Stimulated activated CD8-positive, alpha-beta memory T cell treated with anti-CD3 and anti-CD28 coated beads, Interleukin-2, amount 100 ng/mL, for 48 hours (primary cell): ENCODE measurements at places on chromosomes 2 and 18.

DNA sequence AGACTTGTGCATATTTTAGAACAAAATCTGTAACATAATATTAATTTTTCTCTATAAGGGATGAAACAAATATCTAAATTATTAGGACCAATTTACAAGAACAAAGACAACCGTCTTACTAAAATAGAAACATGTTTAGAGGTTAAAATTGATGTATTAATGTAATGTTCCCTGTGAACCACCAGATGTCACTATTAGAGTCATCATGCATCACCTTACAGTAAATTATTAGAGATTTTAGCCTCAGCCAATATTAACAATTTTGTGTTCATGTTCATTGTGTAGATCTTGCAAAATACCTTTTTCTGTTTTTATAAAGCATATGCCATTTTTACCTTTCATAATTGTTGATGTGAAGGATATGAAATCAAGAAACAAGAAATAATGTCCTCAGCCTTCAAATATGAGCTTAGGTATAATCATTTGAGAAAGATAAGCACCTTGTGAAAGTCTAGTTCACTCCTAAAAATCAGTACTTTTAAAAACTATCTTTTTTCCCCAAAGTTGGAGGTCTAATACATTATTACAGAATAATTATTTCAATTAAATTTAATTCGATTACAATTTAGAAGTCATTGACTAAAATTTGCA is 344.3 kb upstream of the KCNH7 start:
- DNase-seq: no peak

- DNase-seq: no peak
Observed at GRCh38 chr2:220276741-220277444, 649.5 kb downstream of the SLC4A3 start.

DNA sequence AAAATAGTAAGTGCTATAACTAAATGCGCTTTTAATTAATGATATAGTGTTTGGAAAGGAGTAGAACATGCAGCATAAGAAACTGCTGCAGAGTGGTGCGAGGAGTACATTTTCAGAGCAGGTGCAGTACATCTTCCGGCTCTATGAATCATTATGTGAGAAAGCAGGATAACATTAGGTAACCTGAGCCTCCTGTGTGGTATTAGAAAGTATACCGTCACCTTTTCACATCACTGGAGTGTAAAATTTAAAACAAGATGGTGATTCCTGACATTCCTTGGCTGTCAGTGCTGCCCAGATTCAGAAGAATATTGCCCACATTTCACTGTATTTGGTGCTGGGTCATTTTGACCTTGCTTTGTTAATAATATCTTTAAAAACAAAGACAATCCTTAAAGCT is 7.8 kb upstream of the DYNC2LI1 start:
- DNase-seq: no peak

GRCh38 chr2:100113990-100114433 is 28.4 kb downstream of the AFF3 start:
- DNase-seq: no peak

DNA sequence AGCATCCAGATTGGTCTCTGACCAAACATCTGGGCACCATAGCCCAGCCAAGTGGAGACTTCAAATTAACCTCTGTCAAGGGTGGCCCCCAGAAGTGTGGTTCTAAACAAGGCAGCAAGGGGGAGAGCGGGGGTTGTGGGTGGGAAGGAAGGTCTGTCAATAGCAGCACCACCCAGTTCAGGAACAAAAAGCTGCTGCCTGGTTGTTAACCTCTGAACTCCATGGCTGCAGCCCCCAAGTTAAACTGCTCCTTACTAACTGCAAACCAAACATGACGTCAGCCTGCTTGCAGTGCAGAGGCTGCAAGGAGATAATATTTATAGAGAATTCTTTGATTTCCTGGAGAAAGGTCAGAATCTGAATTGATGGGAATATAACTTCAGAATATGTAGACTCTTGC is 76.5 kb downstream of the ARL4C start:
- no peak for DNase-seq

DNA sequence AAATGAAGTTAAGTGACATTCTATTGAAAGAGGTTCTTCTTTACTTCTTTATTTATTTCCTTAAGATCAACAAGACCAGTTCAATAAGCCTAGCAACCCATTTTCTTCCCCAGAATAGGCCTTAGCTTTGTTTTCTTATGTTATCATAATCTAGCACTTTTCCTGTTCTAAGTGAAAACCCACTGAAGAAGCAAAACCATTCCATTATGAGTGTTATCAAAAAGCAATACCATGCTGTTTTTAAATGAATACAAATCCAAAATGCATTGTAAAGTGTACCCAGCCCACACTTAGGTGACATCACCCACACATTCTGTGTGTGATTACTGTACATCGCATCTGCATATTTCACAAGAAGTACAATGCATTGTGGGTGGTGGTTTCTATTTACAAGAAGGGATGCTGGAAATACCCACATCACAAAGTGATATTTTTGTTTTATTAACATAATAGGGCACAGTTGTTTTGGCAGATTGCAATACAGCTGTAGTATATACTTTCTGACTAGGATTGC is 679.5 kb downstream of the KCNJ3 start:
- no peak for DNase-seq

DNA sequence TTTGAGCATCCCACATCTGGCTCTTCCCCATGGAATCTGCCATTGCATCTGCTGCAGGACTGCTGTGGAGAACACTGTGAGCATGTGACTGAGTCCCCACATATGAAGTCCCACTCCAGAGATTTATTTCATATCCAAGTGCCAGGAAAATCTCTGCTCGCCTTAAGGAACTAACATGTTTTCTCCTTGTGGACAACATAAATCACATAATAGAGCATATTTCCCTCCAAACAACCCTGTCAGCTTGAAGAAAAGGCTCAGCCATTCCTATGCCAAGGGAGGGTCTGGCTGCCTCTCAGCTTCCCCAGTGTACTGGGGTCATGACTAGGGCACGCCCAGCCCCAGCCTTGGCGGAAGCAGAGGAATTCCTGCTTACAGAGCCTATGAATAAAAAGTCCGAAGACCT is 193.7 kb downstream of the DNER start:
- no peak for DNase-seq
